T-helper 2 cell treated with Interferon-gamma antibody and Interleukin-4, amounts not matched to agents 5 μg/mL and 100 μg/mL, for 36 hours (primary cell): ENCODE measurements at places on chromosomes 1 and 21.

- no peak for DNase-seq
Measured at GRCh38 chr1:210325026-210325670, 3.6 kb upstream of the HHAT start.

DNA sequence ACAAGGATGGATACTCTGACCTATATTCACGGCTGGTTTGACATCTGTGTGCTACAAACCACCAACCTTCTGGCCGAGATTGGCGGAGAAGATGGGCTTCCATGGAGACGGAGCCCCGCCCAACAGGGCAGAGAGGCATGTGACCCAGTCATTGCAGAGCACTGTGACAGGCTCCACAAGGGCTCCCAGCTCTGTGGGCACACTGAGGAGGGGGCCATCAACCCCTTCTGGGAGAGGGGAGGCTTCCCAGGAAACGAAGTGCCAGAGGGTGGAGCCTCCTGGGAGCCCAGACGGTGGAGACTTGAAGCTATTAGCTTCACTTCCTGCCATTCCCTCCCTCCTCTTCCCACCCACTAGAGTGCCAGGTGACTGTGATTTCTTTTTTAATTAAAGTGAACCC, 71.6 kb upstream of the IFFO2 start:
- DNase-seq, result no peak

GRCh38 chr21:42037943-42038342, 27.8 kb upstream of the ZBTB21 start:
- no peak for DNase-seq

DNA sequence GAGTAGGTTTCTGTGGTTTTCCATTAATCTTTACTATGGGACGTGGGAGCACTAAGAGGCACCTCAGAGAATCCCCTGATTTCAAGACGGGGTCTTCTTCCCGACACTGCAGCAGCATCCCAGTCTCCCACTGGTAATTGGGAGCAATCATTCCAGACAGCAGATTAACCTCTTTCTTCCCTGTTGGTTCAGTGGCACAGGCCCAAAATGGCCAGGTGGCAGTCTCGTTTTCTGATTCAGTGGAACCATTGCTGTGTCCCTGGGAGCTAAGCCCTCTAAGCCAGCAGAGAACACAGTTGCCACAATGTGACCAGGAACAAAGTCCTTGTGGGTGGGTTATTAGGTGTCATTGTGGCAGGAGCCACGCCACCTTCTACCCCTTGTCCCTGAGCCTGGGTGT, 342.1 kb downstream of the MATN1 start:
- DNase-seq, result no peak

DNA sequence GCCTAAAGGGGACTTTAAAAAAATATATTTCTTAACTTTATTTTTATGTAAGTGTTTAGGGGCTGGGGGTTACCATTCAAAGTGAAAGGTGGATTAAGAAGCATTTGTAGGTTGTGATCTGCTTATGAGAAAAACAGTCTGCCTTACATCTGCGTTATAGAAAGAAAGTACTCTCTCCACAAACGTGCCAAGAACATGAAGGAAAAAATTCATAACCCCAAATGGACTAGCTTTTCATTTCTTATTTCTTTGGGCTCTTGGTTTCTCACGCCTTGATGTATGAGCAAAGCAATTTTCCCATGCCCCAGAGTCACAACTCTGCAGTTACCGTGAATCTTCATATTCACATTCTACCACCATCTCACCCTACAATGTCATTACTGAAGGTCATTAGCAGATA, 1165.1 kb upstream of the ADGRL4 start:
- no peak for DNase-seq

DNA sequence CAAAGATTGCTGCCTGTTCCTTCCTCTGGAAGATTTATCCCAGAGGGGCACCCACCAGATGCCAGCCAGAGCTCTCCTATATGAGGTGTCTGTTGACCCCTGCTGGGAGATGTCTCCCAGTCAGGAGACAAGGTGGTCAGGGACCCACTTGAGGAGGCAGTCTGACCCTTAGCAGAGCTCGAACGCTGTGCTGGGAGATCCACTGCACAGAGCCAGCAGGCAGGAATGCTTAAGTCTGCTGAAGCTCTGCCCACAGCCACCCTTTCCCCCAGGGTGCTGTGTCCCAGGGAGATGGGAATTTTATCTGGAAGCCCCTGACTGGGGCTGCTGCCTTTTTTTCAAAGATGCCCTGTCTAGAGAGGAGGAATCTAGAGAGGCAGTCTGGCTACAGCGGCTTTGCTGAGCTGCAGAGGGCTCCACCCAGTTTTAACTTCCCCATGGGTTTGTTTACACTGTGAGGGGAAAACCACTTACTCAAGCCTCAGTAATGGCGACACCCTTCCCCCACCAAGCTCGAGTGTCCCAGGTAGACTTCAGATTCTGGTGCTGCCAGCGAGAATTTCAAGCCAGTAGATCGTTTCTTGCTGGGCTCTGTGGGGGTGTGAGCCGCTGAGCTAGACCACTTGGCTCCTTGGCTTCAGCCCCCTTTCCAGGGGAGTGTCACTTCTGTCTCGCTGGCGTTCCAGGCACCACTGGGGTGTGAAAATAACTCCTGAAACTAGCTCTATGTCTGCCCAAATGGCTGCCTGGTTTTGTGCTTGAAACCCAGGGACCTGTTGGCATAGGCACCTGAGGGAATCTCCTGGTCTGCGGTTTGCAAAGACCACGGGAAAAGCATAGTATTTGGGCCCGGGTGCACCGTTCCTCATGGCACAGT, 51.1 kb upstream of the PDC start:
- DNase-seq, result no peak

- DNase-seq, result no peak
Measured at GRCh38 chr1:150678988-150679387, 18.0 kb downstream of the GOLPH3L start.
